ENCODE measurements at places on chromosomes 2 and 18. TPM values are rescaled to one million over a fixed set of nuclear protein-coding genes. Genes with fewer than 3 reads are reported as not detected.

GRCh38 chr2:191220671-191221070, 24.5 kb upstream of the MYO1B start:
- DNase-seq = no peak

DNA sequence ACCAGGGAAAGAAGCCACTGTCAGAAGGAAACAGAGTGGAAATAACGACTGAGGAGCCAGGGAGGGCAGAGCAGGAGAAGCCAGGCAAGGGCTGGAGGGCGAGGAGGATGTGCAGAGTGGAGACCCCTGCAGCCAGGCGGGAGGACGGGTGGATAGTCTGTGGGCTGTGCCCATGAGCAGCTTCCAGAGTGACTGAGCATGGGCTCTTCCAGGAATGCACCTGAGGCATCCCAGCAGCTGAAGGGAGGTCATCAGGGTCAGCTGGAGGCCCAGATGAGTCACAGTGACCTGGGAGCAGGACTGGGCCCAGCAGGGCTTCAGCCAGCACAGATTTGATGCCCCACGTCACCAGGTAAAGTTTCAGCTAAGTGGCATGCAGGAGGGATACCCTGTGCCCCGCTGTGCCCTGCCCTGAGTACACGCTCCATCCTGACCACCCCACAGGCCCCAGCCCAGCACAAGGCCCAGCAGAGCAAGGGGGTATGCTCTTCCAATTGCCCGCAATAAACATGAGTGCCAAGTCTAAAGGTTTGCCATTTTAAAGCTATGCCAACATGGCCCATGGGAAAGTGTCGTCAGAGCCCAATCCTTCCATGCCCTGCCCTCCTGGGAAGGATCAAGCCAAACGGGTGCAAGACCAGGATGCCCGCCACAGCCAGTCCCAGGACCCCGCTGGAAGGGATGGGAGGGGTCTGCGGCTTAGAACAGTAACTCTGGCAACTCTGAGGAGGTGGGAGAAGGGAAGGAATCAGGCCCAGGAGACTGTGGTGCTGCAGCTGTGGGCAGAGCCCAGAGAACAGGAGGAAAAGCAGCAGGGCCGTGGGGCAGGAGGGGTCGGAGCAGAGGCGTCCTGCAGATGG, 85.7 kb downstream of the SEPTIN10 start:
- DNase-seq = no peak

GRCh38 chr2:89850481-89850880, 1159.0 kb downstream of the RPIA start:
- DNase-seq = no peak

The PLCL1 gene
- polyA plus RNA-seq = 13.9 TPM

DNA sequence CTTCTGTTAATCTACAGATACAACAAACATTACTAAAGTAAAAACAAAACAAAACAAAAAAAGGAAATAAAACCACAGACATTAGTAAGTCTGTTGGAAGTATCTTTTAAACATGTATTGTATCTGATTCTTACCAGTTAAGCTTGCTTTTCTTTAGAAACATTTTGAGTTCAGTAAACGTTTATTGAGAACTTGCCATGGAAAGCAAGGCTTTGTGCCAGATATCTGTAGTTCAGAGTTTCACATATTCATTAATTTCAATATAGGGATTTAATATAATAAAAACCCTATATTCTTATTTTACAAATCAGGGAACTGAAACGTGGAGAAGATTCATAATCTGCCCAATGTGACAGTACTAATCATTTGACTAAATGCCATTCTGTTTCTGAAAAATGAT, 1101.0 kb upstream of the GYPC start:
- no peak for DNase-seq

DNA sequence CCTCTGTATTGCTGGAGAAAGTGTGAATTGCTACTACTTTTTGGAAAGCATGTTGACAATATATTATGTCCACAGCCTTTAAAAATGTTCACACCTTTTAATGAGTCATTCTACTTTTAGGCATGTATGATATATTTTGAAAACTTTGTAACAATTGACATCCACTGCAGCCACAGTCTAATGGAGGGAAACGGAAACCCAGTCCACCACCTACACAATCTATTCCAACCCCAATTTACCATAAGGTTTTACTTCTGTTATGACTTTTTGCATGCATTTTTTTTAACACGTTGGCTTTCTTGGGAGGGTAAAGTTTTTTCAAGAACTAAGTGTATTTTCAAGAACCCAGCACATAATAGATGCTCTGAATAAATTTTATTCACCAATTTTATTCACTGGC, 38.5 kb upstream of the ATP8B1 start:
- DNase-seq = no peak

DNA sequence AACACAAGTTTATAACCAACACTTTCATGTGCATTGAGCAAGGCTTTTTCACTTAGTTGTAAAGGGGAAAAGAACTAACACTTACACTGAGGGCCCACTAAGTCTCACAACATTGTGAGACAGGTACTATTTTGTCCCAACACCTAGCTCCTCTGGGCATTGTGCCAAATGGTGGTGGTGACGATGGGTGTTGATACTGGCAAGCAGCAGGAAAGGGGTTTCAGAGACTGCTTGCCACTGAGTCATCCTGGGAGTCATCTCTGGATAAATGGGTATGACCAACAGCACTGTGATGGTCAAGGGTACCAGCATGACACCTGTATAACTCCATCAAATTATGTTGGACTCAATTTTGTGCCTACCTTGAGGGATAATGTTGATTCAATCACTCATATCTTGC, 138.8 kb upstream of the ITGA6 start:
- no peak for DNase-seq

- DNase-seq = no peak
Observed at GRCh38 chr18:78948221-78948620, 31.4 kb upstream of the SALL3 start.

The APOB gene
- polyA plus RNA-seq = 3.8 TPM

GRCh38 chr18:51339856-51340255, 142.4 kb upstream of the MEX3C start:
- no peak for DNase-seq

- no peak for DNase-seq
Observed at GRCh38 chr18:6960656-6961055, 156.9 kb downstream of the LAMA1 start.

DNA sequence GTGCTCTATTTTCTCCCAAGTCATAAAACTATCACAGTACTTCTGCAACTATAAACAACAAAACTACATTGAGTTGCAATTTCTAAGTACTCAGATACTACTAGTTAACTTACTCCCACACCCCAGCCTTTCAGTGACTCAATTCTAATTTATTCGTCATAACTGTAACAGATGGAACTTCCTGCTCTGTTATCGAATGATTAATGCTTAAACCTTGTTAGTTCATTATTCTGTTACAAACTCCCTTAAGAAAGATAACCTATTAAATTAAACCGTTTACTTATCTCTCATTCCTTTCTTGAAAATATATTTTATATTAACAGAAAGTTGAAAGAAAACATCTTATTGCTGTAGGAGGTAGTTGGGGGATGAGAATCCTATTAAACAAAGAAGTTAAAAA, 17.0 kb downstream of the TNFAIP6 start:
- peak; percentile 29 for DNase-seq

GRCh38 chr2:236507393-236508085, 62.1 kb upstream of the ACKR3 start:
- DNase-seq = peak; percentile 78

The CTIF gene
- polyA plus RNA-seq = 23.7 TPM

The SCN9A gene
- 2.1 TPM for polyA plus RNA-seq

The DNAJC5G gene
- 2.6 TPM for polyA plus RNA-seq

DNA sequence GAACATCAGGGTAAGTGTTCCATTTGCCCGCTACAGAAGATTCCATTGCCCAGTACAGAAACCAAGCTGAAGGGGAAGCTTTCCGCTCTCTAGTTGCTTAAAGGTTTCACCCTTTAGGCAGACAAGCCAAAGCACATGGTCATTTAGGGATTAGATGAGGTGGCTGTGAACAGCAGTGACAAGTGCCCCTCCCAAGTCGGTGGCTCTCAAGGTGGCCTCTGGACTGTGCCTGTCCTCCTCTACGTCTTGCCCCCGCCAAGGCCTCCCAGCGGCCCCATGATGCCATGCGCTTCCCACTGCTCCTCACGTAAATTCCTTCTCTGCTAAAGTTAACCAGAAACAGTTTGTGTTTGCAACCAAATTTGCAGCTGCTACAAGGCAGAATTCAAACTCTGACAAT, 24.2 kb upstream of the PTPN4 start:
- DNase-seq = no peak

DNA sequence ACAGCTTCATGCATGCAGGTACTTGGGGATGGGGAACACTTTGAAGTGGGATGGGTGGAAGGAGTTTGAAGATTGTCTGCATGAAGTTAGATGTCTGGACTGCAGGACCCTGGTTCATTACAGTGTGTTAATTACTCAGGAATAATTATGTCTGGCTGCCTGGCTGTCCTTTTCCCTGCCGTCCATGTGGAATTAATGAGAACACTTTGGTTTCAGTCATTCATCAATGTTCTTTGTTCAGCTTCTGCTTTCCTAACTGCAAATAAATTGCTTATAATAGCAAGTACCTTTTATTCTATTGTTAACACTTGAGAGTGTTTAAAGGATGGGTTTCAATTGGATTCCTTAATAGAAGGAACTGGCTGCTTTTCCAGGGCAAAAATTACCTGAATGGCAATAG, 35.8 kb downstream of the MTCL1 start:
- no peak for DNase-seq

The KCNE4 gene
- polyA plus RNA-seq = 13.5 TPM

Data from renal pelvis (tissue), 12 donors.